ENCODE measurements at places on chromosomes 5 and 9.

DNA sequence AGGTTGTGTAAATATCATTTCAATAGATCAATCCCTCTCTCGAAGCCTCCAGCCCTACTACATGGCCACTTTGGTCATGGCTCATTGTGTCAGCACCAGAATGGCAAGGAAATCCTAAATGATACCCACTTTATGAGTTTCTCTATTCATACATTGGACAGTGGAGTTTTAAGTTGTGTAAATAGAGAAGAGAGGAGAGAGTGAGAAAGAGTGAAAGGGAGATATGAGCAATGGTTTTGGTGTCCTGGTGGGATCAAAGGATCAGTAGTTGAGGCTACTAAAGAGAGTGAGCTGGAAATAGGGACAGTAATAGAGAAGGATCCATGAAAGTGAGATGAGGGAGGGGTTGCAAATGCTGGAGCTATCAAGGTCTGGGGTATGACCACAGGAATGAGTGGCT is 31.5 kb upstream of the GZMA start:
- no peak for DNase-seq

DNA sequence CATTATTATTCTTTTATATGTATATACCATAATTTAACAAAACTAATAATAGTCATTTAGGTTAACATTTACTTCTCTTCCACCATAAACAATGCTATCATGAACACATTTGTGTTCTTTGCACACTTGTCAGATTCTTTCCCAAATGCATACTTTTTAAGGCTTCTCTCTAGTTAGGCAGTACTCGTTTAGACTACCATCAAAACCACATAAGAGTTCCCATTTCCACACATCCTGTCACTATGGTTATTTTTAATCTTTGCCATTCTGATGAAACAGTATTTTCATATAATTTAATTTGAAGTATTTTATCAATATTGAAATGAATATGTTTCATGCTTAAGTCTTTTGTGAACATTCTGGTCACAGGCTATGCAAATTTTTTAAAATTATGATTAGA is 15.1 kb downstream of the DROSHA start:
- DNase-seq = no peak

GRCh38 chr5:179164331-179165311 is 104.4 kb downstream of the ZNF354C start:
- DNase-seq = no peak

GRCh38 chr5:131536850-131537448 is 98.1 kb downstream of the RAPGEF6 start:
- DNase-seq = no peak

- DNase-seq = no peak
These were observed 7.1 kb upstream of the PCSK1 start for GRCh38 chr5:96440185-96440538.
